ENCODE measurements at places on chromosomes 16 and 17.

DNA sequence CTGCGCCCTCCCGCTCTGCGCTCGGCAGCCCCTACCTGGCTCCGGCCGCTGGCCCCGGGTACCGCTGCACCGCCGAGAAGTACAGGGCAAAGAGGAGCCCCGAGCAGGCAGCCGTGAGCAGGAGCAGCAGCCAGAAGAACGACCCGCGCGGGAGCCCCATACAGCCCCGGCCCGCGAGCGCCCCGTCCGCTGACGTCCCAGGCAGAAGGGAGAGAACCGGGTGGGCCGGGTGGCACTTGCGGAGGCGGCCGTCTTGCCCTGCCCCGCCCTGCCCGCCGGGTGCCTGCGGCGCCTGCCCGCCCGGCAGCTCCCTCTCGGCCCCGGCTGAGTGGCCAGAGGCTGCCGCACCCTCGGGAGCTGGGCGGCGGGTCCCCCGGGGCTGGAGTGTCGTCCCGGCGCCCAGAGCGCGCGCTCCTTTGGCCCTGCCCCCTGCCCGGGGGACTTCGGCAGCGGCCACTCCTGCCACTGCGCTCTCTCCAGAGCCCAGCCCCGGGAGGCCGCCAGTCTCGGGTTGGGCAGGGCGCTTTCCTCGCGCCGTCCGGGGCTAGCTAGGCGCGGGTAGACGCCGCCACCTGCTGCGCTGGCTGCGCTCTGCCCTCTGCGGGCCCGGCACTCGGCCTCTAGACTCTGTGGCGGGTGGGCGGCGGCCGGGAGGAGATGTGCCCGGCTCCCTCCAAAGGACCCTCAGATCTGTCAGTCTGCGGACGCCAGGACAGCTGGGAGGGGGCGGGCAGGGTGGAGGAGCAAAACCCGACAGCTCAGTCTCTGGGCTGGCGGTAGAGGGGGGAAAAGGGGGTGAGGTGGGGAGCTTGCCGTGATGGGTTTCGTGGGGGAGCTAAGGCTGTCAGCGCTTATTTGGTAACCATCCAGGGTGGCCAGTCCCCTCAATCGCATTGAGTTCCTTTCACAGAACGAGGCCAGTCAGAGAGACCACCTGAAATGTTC, at the start of gene ST6GALNAC2:
Gene ST6GALNAC2, minus strand, starts transcription at position 212 of the 945 bp plus-strand sequence. Its CDS starts 52 bp downstream, at position 160.
- DNase-seq, result no peak

DNA sequence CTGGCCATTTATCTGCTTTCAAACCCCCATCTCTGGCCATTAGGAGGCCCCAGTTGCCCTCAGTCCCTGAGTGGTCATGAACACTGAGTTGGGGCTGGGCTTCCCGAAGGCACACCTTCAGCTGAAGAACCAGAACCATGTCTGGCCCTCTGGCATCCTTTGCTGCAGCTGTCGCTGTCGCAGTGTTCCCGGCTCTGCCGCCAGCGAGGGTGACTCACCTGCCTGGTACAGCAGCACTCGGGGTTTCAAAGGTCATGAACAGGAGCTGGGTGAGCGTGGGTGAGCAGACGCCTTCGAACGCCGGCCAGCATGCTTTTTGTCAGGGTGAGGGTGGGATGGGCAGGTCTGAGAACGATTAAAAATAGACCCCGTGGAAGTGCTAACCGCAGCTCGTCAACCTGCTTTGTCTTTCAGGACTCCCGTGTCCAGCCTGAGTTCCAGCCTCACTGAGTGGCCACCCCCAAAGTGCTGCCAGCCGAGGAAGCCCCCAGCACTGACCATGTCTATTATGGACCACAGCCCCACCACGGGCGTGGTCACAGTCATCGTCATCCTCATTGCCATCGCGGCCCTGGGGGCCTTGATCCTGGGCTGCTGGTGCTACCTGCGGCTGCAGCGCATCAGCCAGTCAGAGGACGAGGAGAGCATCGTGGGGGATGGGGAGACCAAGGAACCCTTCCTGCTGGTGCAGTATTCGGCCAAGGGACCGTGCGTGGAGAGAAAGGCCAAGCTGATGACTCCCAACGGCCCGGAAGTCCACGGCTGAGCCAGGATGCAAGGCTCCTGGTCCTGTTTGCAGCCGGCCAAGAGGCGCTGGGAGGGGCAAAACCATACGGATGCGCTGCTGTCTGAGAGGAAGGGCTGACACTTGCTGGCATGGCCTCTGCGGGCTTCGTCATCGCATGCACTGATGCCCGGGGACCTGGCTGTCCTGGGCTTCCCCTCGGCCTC, 7.6 kb downstream of the SNN start:
- peak; percentile 71 for DNase-seq

- DNase-seq, result no peak
Measured at GRCh38 chr17:77458202-77459017, 317.6 kb downstream of the SEC14L1 start.

DNA sequence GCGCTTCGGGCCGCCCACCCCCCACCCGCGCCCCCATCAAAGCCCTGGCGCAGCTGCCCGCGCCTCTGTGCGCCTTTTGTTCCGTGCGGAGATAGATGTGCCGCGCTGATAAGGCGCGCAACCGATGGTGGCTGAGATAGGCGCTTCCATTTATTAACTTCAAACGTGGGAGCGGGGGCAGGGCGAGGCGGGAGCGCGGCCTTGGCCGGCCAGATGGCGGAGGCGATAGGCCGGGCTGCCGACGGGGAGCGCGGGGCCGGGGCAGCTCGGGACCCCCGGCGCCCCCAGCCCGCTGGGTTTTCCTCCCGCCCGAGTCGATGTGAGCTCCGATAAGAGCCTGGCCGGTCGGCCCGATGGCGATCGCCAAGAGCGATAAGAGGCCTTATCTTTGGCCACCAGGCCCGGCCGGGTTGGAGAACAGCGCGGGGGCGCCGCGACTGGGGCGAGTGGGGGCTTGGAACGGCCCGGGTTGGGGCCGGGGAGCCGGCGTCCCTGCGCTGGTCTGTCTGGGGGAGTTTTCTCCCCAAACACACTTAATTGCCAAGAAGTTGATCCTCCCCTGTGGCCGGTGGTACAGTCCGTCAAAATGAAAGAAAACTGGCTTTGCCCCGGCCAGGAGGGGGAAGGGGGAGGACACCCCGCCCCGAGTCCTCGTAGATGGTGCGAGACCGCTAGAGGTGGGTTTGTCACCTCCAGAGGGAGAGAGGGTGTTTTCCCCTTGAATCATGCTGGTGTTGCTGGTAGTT, 2.7 kb downstream of the ZFPM1 start:
- no peak for DNase-seq

DNA sequence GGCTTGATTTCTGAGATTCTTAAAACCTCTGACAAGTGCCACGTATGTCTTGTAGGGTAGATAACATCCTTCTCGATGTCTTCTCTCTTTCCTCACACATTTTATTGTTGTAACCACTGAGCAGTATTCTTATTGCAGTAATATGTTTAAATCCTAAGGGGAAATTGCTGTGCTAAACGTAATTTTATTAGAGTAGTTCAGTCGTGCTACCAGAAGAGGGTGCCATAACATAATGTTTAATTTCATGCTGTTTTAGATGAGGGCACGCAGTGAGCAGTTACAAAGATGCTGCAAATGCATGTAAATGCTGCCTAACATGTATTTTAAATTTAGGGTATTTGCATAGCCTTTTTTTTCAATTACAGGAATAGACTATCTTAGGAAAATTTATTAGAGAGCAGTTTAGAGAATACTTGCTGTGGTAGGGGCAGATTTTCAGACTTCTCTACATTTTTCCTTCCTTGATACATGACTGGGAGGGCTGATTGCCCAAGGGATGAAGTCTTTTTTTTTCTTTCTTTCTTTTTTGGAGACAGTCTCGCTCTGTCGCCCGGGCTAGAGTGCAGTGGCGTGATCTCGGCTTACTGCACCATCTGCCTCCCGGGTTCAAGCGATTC, 51.7 kb downstream of the GAN start:
- peak; percentile 54 for DNase-seq

DNA sequence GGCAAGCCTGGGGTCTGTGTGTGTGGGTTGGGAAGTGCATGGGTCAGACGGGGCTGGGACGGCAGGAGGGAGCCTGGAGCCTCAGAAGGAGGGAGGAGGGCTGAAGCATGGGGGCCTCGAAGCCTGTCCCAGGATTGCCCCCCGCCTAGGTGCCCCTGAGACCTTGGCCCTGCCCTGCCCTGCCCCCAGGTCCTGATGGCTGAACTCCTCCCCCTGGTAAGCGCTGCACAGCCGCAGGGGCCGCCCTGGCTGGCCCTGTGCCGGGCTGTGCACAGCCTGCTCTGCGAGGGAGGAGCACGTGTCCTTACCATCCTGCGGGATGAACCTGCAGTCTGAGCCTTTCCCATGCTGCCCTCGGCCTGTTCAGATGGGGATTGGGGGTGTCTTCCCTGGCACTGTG, 4.4 kb downstream of the TEDC2 start:
- no peak for DNase-seq

DNA sequence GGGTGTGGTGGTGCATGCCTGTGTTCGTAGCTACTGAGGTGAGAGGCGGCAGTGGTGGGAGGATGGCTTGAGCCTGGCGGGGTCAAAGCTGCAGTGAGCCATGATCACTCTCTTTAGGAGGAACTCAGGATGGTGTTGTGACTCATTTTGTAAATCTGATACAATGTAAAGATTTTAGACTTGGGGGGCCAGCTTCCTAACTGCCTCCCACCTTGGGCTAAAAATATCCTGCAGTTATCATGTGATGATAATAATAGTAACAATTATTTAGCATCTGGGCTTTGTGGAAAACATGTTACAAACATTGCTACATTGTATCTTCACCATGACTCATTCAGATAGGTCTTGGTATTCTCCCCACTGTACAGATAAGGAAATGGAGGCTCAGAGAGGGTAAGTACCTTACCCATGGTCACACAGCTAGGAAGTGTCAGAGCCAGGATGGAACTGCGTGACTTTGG, 7.4 kb downstream of the CTNS start:
- DNase-seq, result no peak
